ENCODE measurements at places on chromosomes 6 and 20. TPM values are rescaled to one million over a fixed set of nuclear protein-coding genes. Genes with fewer than 3 reads are reported as not detected.

DNA sequence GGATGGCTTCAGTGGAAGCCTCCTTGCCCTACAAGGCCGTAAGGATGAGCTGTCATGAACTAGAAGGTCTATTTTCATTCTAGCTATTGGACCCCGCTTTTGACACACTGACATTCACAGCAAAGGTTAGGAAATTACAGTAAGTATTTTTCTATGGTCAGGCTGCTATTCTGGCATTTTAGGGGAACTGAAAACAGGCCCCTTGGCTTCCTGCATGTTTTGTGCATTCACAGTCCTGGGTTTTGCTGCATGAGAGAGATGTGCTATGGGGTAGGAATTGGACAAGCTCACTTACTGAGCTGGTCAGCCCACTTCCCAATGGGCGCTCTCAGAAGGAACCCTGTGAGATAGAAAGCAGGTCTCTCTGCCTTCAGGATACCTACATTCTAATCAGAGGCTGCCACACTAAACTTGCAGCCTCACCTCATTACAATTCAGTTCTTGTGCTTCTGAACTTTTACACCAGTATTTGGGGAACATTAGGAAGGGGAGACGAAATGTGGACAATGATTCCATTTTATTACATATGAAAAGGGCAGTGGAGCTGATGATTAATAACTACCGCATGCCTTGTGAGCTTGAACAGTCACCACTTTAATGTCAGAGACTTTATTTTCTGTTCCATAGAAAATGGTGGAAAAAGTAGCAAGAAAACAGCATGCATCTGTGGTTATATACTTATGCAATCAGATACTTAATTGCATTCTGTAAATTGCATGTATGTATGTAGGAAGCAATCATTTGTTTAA, 86.6 kb upstream of the TAB2 start:
- peaks cover 14% of the 10 kb centered on the region for H3K4me1 ChIP-seq
- DNase-seq: no peak
- no peaks in the 10 kb centered on the region for H3K36me3 ChIP-seq
- no peak overlapping the region for H3K4me3 ChIP-seq

Gene TREML4
- total RNA-seq: not detected

Gene HMGCLL1
- 4.8 TPM for total RNA-seq

- no peak overlapping the region for H3K27ac ChIP-seq
- DNase-seq: no peak
- H3K4me3 ChIP-seq: no peak overlapping the region
- peaks cover 16% of the 10 kb centered on the region for H3K4me1 ChIP-seq
- H3K36me3 ChIP-seq: no peaks in the 10 kb centered on the region
These were observed 3.7 kb downstream of the ACOT8 start for GRCh38 chr20:45853484-45853883.

Gene DEFB124
- not detected for total RNA-seq

DNA sequence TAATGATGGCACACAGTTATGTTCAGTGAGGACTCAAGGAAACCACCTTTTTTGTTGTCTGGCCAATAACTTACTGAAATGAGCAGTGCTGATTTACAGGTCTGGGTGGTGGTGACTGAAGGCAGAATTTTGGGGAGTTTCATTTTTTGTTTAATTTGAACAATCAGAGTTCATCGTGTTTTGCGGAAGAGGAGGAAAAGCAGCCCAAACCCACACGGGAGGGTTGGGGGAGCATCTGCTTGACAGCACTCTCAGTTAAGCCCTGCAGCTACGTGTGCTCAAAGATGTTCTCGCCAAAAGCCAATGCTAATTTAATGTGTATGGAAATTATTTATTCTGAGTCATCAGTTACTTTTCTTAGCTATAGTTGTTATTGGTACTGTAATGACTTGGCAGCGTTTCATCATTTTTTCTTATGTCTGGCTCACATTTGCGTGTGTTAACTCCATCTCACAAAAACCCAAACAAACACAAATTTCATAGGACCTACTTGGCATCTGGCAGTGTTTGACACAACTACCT, 89.2 kb downstream of the UST start:
- H3K27ac ChIP-seq: no peak overlapping the region
- H3K4me3 ChIP-seq: no peak overlapping the region
- H3K27me3 ChIP-seq: no peaks in the 10 kb centered on the region
- H3K4me1 ChIP-seq: peaks cover 7% of the 10 kb centered on the region
- peak; percentile 16 for DNase-seq
- no peaks in the 10 kb centered on the region for H3K36me3 ChIP-seq

- no peaks in the 10 kb centered on the region for H3K36me3 ChIP-seq
- no peak overlapping the region for H3K4me3 ChIP-seq
- H3K27me3 ChIP-seq: no peaks in the 10 kb centered on the region
These were observed 41.6 kb downstream of the FAM209B start for GRCh38 chr20:56574531-56575142.

Gene NKAPL
- 0.17 TPM for total RNA-seq

Gene LRRC1
- 54.3 TPM for total RNA-seq

DNA sequence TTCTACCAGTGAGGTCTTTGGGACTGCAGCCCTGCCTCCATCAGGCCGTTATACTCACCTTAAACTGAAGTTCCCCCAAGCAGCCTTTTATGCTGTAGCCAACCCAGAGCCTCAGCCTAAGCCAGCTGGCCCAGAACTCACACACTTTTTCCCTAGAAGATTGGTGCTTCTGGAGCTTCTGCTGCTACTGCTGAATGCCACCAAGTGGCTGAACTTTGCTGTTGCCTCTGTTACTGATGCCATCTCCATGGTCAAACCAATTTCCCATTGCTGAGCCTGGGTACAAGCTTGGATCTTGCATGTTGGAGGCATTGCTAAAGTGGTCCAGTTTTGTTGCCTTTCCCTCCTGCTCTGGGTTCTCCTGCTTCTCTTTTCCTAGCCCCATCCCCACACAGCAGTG, 15.0 kb upstream of the TBX18 start:
- peaks cover 83% of the 10 kb centered on the region for H3K27me3 ChIP-seq
- no peak overlapping the region for H3K27ac ChIP-seq

DNA sequence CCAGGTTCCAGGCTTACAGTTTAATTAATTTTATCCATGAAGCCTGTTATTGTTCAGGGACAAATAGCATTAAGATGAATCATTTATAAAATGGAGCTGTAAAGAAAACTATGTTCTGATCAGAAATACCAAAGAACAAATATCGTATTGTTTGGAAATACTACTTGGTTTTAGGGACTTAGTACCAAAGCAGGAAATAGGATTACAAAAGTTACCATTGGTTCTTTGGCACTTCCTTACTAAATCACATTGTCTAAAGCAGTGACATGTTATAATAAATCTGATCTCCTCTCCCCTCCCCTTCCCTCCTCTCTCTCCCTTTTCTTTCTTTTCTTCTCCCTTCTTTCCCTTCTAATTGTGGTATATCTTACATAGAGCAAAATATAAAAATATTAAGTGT, 29.6 kb downstream of the CRYBG1 start:
- no peaks in the 10 kb centered on the region for H3K36me3 ChIP-seq
- H3K27me3 ChIP-seq: no peaks in the 10 kb centered on the region
- H3K27ac ChIP-seq: no peak overlapping the region
- DNase-seq: no peak
- no peak overlapping the region for H3K4me3 ChIP-seq

Gene SPATA25
- total RNA-seq: not detected

Gene IL17A
- total RNA-seq: not detected

Gene NKAIN4
- total RNA-seq: 23.0 TPM

Gene TFAP2C
- total RNA-seq: 1.7 TPM

GRCh38 chr6:56851541-56852259, 103.2 kb upstream of the BEND6 start:
- H3K27ac ChIP-seq: peak overlapping the region; percentile 72
- H3K27me3 ChIP-seq: no peaks in the 10 kb centered on the region
- peak overlapping the region; percentile 32 for H3K4me3 ChIP-seq
- no peaks in the 10 kb centered on the region for H3K36me3 ChIP-seq
- no peaks in the 10 kb centered on the region for H3K4me1 ChIP-seq

All from hepatocyte (in vitro differentiated cells).